ENCODE measurements at places on chromosomes 12 and 14. TPM values are rescaled to one million over a fixed set of nuclear protein-coding genes. Genes with fewer than 3 reads are reported as not detected.

PRPF40B gene
- total RNA-seq, result 5.0 TPM

CLEC2A gene
- total RNA-seq, result not detected

C12orf50 gene
- not detected for total RNA-seq

TMEM132C gene
- total RNA-seq, result not detected

AKAP6 gene
- 1.7 TPM for total RNA-seq

PLEKHG7 gene
- under 0.01 TPM for total RNA-seq

CD27 gene
- total RNA-seq, result not detected

FAM181A gene
- total RNA-seq, result not detected

A2ML1 gene
- total RNA-seq, result not detected

GRCh38 chr12:95195122-95195521 lies 22.1 kb downstream of the FGD6 start:
- no peaks in the 10 kb centered on the region for H3K27me3 ChIP-seq
- H3K4me1 ChIP-seq, result no peaks in the 10 kb centered on the region
- DNase-seq, result no peak
- H3K27ac ChIP-seq, result no peak overlapping the region
- H3K4me3 ChIP-seq, result no peak overlapping the region
- H3K36me3 ChIP-seq, result no peaks in the 10 kb centered on the region

DNA sequence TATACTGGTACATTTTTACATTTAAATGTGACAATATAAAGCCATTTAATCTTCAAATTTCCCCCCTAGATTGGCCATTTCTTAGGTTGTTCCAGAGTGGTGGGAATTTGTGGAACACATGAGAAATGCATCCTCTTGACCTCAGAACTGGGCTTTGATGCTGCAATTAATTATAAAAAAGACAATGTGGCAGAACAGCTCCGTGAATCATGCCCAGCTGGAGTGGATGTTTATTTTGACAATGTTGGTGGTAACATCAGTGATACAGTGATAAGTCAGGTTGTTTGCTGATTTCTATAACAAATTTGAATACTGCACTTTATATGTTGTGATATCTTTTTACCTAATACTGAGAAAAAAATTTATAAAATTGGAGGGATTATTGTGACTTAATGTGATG lies 7.6 kb upstream of the ZNF410 start:
- H3K4me3 ChIP-seq, result no peak overlapping the region
- H3K36me3 ChIP-seq, result no peaks in the 10 kb centered on the region
- H3K27ac ChIP-seq, result no peak overlapping the region
- no peaks in the 10 kb centered on the region for H3K27me3 ChIP-seq
- DNase-seq, result peak; percentile 66

DNA sequence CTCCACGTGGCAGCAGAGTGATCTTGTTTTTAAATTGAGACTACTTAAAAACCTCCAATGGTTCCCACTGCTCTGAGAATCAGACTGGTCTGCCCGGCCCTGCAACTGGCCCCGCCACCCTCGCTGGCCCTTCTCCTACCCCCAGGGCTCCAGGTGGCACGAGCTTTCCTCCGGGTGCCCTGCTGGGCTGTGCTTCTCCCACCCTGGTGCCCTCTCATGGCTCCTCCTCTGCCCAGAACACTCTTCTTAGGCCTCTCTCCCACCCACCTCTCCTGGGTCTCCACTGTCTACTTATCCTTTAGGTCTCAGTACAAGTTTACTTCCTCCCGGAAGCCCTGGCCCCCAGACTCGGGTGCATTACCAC lies 26.5 kb downstream of the CCDC92 start:
- H3K36me3 ChIP-seq, result peaks cover 31% of the 10 kb centered on the region
- DNase-seq, result no peak
- no peak overlapping the region for H3K4me3 ChIP-seq
- H3K27ac ChIP-seq, result no peak overlapping the region
- H3K4me1 ChIP-seq, result peaks cover 19% of the 10 kb centered on the region

DNA sequence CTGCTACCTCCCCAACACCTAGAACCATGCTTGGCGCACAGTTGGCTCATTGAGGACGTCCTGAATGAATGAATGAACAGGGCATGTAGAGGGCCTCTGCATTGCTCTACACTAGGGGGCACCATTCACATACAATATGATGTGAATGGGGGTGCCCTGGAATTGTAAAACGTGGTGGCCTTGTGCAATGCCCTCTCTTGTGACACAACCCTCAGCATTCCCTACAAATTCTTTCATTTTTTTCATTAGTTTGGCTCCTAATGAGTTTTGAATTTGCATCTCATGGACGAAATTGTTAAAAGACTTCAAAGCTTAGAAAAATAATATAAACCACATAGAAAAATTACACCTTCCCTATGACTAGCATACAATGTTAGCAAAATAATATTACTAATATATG lies 2.3 kb upstream of the DIO2 start:
- H3K4me3 ChIP-seq, result no peak overlapping the region
- peaks cover 4% of the 10 kb centered on the region for H3K4me1 ChIP-seq
- H3K27ac ChIP-seq, result no peak overlapping the region

DNA sequence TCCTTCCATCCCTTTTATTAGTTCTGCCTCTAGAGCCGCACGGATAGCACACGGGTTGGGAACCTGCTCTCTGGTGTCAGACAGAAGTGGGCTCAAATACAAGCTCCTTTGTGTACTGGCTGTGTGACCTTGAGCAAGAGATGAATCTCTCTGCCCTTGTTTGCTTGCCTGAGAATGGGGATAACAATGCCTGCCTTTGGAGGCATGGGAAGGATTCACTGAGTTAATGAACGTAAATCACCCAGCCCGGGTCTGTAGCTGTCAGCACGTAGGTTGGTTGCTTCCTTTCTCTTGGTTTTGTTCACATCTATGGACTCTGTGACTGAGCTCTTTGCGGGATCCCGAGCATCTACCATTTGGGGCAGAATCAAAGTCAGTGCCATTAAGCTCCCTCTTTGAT lies 79.3 kb upstream of the NRXN3 start:
- no peak for DNase-seq
- H3K27me3 ChIP-seq, result no peaks in the 10 kb centered on the region
- no peak overlapping the region for H3K27ac ChIP-seq
- H3K36me3 ChIP-seq, result no peaks in the 10 kb centered on the region
- no peaks in the 10 kb centered on the region for H3K4me1 ChIP-seq
- H3K4me3 ChIP-seq, result no peak overlapping the region

DNA sequence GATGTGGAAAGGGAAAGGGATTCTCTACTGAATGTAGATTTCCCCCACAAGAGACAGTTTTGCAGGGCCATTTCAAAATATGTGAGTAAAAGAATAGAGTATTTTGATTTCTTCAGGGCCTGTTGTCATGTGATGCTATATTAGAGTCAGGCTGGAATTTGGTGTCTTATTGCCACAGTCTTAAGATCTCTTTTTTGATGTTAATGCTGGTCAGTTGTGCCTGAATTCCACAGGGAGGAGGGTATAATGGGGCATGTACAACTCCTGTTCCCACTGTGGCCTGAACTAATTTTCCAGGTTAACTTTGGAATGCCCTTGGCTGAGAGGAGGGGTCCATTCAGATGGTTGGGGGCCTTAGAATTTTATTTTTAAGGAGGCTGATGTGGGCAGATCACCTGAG lies 111.0 kb upstream of the MAX start:
- no peak overlapping the region for H3K27ac ChIP-seq
- H3K4me3 ChIP-seq, result no peak overlapping the region
- H3K36me3 ChIP-seq, result no peaks in the 10 kb centered on the region
- H3K4me1 ChIP-seq, result peaks cover 7% of the 10 kb centered on the region
- DNase-seq, result no peak

DNA sequence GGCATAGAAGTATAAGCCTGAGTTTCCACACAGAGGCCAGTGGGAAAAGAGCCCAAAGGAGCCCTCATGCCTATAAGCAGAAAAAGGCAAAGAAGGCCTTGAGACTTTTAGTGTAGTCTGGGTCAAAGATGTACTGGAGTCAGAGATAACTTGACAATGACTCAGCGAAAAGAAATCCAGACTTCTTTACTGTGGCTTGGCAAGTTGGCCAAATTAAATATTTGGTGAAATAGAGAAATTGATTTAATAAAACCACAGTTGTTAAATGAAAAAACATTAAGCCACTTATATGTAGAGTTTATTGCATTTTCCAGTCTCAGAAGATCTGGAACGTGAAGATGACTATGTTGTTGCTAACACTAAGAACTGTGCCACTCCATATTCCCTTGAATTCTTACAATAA lies 105.1 kb downstream of the TMTC3 start:
- DNase-seq, result peak; percentile 84
- H3K27me3 ChIP-seq, result no peaks in the 10 kb centered on the region
- H3K27ac ChIP-seq, result no peak overlapping the region

DNA sequence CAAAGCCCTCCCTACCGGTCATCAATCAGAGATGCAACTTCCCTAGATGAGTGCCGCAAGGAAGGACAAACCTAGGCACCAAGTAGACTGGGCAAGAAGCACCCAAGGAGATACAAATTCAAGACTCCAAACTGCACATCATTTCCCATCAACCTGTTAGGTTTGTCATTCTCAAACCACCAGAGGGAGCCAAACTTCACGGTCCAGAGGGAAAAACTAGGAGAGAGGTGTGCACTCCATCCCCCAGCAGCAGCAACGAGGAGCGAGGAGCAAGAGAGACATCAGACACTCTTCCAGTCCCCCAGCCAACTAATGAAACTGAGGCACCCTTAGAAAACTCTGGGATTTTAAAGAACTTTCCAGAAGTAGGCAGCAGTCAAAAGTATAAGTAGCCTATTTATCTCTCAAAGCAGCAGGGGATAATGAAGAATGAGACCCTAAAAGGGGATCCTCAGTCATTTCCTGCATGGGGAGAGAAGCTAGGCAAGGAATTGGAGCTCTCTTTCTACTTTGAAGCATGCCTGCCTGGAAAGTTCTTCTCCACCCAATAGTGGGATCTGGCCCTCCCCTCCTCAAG lies 37.0 kb upstream of the NT5DC3 start:
- peaks cover 1% of the 10 kb centered on the region for H3K27me3 ChIP-seq
- H3K4me1 ChIP-seq, result no peaks in the 10 kb centered on the region
- H3K36me3 ChIP-seq, result no peaks in the 10 kb centered on the region
- H3K27ac ChIP-seq, result no peak overlapping the region

GRCh38 chr12:105485321-105485910 lies 154.9 kb downstream of the C12orf75 start:
- no peaks in the 10 kb centered on the region for H3K27me3 ChIP-seq
- DNase-seq, result peak; percentile 65
- no peaks in the 10 kb centered on the region for H3K36me3 ChIP-seq
- peaks cover 4% of the 10 kb centered on the region for H3K4me1 ChIP-seq
- H3K27ac ChIP-seq, result no peak overlapping the region

DNA sequence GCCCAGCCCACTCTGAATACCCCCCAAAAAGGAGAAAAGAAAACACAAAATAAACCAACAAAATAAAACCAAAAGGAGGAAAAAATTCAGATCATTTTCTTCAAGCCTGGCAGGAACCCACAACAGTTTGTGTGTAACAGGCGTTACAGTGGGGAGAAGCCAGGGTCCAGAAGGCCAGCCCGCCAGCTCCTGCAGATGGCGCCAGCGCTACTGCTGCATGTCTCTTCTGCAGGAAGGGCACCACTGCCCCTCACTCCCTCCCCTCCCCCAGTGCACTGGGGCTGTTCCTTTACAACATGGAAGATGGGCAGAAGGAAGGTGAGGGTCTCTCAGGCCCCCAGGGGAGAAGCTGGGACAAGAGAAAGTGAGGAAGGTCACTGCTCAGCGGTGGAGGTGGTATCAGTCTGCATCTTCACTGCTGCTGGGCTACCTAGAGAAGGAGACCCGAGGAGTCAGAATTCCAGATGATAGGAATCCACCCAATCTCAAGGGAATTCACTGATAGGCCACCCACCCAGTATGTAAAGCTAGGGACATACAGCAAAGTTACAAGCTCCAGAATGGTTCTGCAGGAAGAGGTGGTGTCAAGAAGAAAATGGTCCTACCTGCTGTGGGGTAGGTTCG lies 2.3 kb upstream of the NOP2 start:
- H3K4me1 ChIP-seq, result no peaks in the 10 kb centered on the region
- DNase-seq, result no peak
- no peak overlapping the region for H3K4me3 ChIP-seq

DNA sequence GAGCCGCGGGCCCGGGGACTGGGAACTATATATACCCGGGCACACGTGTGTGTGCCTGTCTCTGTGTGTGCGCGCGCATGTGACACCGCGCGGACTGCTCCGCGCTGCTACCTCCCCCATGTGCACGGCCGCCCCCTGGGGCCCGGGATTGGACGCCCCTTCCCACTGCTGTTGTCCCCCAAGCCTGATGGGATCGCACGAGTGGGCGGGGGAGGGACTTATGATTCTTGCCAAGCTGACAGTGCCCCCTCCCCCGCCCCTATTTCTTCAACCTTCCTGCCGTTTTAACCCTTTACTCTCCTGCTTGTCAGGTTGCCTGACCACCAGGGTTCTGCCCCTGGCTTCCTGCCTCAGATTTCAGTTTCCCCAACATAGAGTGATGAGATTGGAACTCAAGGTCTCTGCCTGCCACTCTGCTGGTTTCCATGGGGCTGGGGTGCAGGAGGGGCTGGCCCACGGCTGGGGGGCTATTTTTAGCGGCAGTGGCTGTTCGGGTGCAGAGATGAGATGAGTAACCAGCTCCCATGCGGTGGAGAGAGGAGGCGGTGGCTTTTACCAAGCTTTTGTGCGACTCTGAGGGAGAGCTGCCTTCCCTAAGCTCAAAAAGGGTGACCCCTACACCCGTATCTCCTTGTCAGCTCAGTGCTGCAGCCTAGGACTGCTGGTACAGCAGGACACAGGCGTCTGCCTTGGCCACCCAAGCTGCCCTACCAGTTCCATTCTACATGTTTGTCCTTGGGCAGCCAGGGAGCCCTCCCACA lies at the start of gene DDN:
Gene DDN (minus strand): TSS at position 5 of the 761 bp plus-strand sequence. CDS start 88 bp downstream, outside the sequence.
- peak within 1 kb of the TSS; percentile 12 for H3K4me3 ChIP-seq
- peaks cover 19% of the 10 kb centered on the region for H3K27me3 ChIP-seq

- no peaks in the 10 kb centered on the region for H3K36me3 ChIP-seq
- no peak overlapping the region for H3K27ac ChIP-seq
- H3K4me3 ChIP-seq, result no peak overlapping the region
- H3K27me3 ChIP-seq, result peaks cover 3% of the 10 kb centered on the region
These were observed 37.1 kb upstream of the DHRS4 start for GRCh38 chr14:23916446-23916845.

DNA sequence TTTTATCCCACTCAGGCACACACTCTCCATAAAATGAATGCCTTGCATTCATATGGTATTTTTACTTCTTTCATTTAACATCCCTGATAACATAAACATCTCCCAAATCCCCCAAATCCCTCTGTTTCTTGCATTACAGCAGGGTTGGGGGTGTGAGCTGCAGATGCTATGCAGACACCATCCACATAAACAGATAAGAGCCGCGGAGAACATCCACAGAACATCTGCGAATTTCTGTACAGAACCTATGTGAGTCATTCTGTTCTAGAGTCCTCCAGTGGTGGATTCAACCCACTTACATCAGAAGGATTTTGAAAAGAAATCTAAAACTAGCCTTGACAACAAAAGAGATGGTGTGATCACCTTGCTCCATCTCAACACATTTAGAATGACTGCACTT lies 20.3 kb downstream of the FBLN5 start:
- peaks cover 6% of the 10 kb centered on the region for H3K4me1 ChIP-seq
- no peak overlapping the region for H3K4me3 ChIP-seq
- H3K27ac ChIP-seq, result no peak overlapping the region
- DNase-seq, result peak; percentile 11
- H3K27me3 ChIP-seq, result no peaks in the 10 kb centered on the region
- H3K36me3 ChIP-seq, result peaks cover 54% of the 10 kb centered on the region

GRCh38 chr12:6959058-6959804 lies 8.1 kb downstream of the PTPN6 start:
- no peak for DNase-seq
- H3K27me3 ChIP-seq, result no peaks in the 10 kb centered on the region
- no peaks in the 10 kb centered on the region for H3K36me3 ChIP-seq
- peaks cover 5% of the 10 kb centered on the region for H3K4me1 ChIP-seq

GRCh38 chr12:116076399-116076798 lies 201.1 kb downstream of the MED13L start:
- no peak overlapping the region for H3K27ac ChIP-seq
- no peaks in the 10 kb centered on the region for H3K36me3 ChIP-seq
- H3K27me3 ChIP-seq, result no peaks in the 10 kb centered on the region
